ENCODE measurements at places on chromosomes 1 and 21.

DNA sequence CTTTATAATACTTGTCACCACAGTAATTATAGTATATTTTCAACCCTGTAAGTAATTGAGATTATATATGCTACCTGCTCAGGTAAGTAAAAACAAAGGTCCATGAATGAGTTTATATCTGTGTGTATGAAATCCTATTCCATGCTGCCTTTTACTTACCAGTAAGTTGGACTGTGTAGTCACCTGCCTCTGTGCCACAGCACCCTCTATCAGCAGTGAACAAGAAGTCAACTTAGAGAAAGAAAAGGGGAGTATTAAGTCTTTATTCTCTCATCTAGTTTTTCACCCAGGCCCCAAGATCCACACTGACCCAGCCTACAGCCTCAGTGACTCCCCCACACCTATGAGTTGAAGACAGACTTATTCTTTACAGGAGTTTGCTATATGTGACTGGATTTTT lies 36.9 kb upstream of the IFI16 start:
- no peak for DNase-seq

DNA sequence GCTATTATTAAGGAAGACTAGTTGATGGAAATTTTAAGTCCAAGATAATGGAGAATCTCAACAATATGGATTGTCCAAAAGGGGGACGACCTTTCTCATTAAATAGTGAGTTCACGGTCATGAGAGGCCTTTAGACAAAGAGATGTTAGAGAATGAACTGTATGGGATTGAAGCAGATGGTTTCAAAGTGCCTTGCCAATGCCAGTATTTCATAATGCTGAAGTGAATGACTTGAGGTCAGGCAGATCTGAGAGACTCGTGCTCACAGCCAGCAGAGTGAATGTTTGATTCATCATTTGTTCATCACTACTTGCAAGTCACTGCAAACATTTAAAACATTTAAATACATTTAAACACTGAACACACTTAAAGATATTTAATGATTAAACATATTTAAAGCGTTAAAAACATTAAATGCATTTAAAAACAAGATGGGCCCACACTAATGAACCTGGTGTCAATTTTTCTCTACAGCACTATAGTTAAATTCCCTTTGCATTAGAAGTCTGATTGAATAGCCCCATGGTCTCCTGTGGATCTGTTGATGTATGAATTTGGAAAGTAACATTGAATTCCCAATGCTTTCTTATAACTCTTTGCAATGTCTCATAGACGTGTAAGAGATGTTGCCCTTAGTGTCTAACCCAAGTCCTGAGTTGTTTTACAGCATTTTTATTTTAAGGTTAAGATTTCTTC lies 80.7 kb downstream of the TGFB2 start:
- DNase-seq: no peak

- DNase-seq: no peak
These were observed 25.3 kb upstream of the RCAN3 start for GRCh38 chr1:24477309-24477708.

GRCh38 chr1:41380195-41380594 lies 19.0 kb downstream of the FOXO6 start:
- no peak for DNase-seq
